ENCODE measurements at places on chromosomes 6 and 20.

GRCh38 chr6:109793021-109793420 is 101.9 kb downstream of the FIG4 start:
- DNase-seq, result no peak

GRCh38 chr20:3248167-3248992 is 9.4 kb upstream of the SLC4A11 start:
- DNase-seq, result peak; percentile 17

DNA sequence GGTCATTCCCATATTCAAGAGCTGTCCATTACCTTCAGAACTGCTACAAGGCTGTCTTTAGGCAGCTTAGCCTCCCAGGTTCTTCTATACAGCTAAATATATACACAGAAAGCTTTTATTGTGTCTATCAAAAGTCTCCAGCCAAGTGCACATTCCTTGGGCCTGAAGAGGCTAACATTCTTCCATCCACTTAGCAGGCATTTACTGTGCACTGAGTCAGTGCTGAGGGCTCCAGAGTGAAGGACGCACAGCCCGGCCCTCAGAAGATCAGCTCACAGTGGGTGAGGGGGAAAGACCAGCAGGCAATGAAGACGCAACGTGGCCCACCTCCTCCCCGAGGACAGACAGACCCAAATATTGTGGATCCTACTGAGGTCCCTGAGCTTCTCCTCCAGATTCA is 569.9 kb downstream of the CDH26 start:
- no peak for DNase-seq

- DNase-seq, result no peak
These were observed 137.5 kb downstream of the UNC5CL start for GRCh38 chr6:40901322-40902055.

GRCh38 chr6:4924661-4925271 is 79.1 kb downstream of the RPP40 start:
- DNase-seq, result no peak

DNA sequence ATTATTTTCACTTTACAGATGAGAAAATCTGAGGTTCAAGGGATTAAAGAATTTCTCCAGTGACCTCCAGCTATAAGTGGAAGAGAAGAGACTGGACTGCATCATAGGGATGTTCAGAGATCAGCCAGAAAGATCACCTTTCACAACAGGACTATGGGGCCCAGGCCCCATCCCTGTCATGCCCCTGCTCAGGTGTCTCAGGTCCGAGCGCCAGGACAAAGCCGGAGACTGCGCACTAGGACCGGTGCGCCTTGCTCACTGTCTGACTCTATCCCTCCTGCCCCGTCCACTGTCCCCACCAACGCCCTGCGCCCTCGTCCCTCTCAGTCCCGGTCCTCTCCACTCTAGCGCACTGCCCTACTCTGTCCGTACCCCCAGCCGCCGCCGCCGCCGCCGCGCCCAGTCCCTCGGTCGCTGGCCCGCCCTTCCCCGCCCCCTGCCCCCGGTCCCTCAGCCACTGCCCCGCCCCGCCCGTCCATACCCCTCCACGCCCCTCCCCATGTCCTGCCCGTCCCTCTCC is 521 bp upstream of the RAD21L1 start:
- DNase-seq, result no peak

GRCh38 chr20:10002866-10003265 is 31.9 kb upstream of the ANKEF1 start:
- no peak for DNase-seq

GRCh38 chr6:42914546-42914945 is 1.3 kb upstream of the PTCRA start:
- no peak for DNase-seq

- no peak for DNase-seq
These were observed 3.4 kb downstream of the BMP7 start for GRCh38 chr20:57262784-57263609.

DNA sequence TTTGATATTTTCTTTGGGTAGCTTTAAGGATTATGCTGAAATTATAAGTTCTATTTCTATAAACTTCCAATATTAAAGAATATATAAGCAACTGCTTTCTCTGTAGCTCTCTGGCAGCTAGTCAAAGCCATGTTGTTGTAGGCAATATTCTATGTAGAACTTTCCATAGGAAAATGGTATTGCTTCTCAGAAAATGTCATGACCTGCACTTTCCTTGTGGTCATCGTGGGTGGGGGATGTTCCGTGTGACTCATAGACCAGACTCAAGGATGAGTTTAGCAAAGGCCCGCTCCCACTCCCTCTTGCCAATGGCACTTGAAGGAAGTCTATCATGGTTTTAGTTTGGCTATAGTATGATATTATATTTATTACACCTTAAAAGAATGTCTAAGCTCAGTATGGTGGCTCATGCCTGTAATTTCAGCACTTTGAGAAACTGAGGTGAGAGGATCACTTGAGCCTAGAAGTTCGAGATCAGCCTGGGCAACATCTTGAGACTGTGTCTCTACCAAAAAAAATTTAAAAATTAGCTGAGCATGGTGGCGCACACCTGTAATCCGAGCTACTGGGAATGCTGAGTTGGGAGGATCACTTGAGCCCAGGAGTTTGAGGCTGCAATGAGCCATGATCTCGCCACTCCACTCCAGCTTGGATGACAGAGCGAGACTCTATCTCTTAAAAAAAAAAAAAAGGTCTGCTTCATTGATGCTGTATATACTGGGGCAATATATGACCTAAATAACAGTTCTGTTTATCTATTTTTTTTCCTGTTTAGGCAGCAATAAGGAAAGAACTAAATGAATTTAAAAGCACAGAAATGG is 36.6 kb upstream of the LTV1 start:
- DNase-seq, result peak; percentile 88

DNA sequence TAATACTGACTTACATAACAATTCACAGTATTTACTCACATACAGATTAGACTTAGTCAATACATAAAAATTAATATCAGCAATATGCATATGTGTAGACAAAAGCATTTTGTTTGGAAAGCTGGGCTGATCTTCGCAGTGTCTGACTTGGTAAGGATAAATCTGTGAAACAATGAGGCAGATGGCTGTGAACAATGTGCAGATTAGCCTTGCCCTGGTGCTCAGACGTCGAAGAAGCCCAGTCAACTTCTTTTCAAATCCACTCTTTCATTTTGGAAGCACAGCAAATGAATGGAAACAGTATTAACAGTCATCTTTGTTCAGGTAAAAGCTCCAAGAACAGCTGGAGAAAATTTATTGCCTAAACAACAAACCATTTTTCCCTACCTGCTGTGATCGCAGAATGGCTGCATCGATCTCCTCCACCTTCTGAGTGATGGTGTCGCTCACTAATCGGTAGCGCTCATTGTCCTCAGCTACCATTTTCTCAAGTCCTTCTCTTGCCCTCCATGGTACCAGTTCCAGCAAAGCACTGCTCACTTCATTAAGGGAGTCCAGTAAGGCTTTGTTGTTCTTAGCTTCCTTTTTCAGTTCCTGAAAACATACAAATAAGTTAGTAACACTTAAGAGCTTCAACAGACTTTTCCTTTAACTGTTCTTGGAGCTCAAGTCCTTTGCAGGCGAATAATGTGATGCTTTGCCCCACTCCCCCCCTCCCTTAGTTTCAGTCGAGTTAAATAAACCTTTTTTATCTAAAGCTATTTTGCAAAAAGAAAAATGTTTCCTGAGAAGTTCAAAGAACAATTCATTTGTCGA is 116.5 kb downstream of the DST start:
- no peak for DNase-seq

GRCh38 chr20:37438464-37439222 is 82.4 kb upstream of the NNAT start:
- DNase-seq, result no peak

- DNase-seq, result no peak
These were observed 398.1 kb downstream of the LMBRD1 start for GRCh38 chr6:69398729-69399128.

GRCh38 chr6:105495515-105495914 is 92.6 kb upstream of the PREP start:
- DNase-seq, result no peak

- no peak for DNase-seq
These were observed 443.1 kb upstream of the OPRM1 start for GRCh38 chr6:153595903-153596302.

DNA sequence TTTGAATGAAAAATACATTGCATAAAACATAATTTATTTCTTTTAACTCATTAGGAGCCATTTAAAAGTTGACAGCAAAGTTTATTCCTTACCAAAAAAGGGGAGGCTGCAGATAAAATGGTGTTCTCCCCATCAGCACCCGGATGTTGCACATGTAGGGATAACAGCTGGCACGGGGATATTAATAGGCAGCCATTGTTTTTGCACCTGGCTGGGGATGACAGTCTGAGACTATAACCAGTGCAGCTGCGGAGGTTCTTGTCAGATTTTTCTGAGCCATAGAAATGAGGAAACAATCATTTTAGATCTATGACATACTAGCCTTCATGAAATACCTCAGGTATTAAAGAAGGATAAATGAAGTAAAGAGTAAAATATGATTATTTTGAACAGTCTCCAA is 20.1 kb upstream of the HECA start:
- DNase-seq, result no peak

GRCh38 chr20:20680991-20681508 is 31.4 kb downstream of the RALGAPA2 start:
- DNase-seq, result no peak

DNA sequence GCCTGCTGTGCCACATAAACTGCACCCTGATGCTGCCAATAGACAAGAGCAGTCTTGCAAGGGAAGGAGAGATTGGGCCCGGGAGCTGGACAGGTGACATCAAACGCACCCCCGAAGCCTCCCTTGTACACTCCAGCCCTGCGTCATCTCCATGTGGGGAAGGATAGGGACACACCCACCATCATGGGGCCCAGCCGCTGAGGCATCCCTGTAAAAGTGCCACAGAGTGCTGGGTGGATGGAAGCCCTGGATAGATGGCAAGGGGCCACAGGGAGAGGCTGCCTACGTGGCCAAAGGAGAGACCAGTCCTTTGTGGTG is 117.1 kb downstream of the SYNDIG1 start:
- DNase-seq, result no peak

GRCh38 chr6:1624058-1624850 is 14.5 kb downstream of the FOXC1 start:
- DNase-seq, result no peak

GRCh38 chr20:58792426-58792825 is 58.3 kb downstream of the GNAS-AS1 start:
- no peak for DNase-seq

- DNase-seq, result no peak
These were observed 3.7 kb upstream of the TAF8 start for GRCh38 chr6:42046464-42047212.

DNA sequence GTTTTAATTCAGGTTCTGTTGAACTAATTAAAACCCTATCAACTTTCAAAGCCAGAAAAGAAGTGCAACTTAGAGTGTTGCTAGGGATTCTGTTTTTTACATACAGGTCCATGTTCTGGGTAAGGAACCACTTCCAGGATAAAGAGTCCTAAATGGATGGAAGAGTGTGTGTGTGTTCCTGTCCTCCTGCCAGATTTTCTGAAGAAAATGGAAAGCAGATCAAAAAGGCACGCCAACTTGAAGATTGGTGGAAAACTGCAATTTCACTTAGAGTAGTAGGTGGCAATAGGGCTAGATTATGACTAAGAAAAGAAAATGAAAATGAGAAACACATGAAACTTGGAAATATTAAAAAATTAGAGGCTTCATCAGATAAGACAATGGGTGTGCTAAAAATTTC is 85.3 kb downstream of the COL21A1 start:
- DNase-seq, result no peak

GRCh38 chr6:112014483-112014882 is 39.4 kb upstream of the CCN6 start:
- no peak for DNase-seq

DNA sequence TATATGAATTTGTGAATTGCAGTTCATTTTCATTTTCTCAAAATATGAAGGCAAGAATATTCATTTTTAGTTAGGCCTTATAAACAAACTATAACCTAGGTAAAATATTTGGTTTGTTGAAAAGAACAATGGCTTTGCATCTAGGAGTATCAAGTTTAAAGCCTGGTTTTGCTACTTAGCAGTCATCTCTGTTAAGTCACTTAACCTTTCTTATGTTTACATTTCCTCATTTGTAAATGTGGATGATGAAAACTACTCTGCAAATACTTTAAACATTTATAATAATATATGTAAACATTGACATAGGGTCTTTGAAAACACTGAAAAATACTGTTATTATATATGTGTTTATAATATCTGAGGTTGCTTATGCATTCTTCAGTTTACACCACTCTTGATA is 135.5 kb downstream of the CENPW start:
- DNase-seq, result no peak

GRCh38 chr6:170265655-170266054 is 25.2 kb downstream of the DLL1 start:
- no peak for DNase-seq

DNA sequence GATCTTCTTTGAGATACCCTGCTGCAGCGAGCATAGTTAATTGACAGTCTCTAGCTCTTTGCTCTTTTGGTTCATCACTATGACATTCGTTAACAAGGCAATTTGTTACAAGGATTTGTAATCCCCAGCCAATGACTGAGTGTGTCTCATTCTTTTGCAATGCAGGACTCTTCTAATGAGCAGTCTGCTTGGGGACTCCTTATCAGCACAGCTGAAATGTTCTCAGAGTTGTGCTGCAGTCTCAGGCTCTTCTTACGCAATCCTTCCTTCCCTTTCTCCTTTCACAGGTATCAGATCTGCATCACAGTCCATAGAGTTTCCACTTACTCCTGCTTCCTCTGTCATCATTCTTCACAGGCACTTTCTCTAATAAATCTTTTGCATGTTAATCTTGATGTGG is 161.2 kb upstream of the OGFRL1 start:
- no peak for DNase-seq

GRCh38 chr6:162612613-162613012 is 115.0 kb downstream of the PRKN start:
- no peak for DNase-seq

DNA sequence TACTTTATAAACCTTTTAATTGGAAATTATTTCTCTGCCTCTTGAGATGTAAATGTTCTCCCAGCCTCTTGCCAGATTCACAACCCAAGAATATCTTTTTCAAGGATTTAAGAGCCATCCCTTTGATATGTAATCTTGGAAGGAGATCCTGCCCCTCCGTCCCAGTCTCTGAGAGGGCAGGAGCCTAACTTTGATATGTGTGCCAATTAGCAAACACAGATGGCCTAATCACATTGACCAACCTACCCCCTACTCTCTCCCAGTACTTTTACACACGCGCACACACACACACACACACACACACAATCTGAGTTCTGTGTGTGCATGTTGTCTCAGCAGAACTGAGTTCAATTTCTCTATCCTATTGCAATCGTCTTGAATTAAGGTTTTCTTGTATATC is 623.8 kb downstream of the PHF3 start:
- DNase-seq, result no peak

GRCh38 chr20:33964441-33964840 is 29.3 kb upstream of the RALY start:
- no peak for DNase-seq

DNA sequence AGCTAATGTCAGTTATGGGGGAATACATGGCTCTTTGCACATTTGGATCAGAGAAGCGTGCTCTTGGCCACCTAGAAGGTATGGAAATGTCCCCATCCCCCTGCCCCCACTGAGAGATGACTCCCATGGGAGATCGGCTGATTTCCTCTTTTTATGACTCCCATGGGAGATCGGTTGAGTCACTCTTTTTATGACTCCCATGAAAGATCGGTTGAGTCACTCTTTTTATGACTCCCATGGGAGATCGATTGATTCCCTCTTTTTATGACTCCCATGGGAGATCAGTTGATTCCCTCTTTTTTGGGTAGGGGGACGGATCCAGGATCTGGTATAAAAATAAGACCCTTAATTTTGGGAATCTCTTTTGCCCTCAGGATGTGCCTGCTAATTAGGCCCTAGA is 10.3 kb upstream of the TAAR9 start:
- DNase-seq, result no peak
